ENCODE measurements at places on chromosomes 12 and 14. TPM values are rescaled to one million over a fixed set of nuclear protein-coding genes. Genes with fewer than 3 reads are reported as not detected.

- no peaks in the 10 kb centered on the region for H3K4me1 ChIP-seq
- H3K27ac ChIP-seq: no peak overlapping the region
- no peaks in the 10 kb centered on the region for H3K27me3 ChIP-seq
- no peak overlapping the region for H3K4me3 ChIP-seq
- DNase-seq: no peak
Measured at GRCh38 chr14:58189176-58189575, 10.8 kb upstream of the ACTR10 start.

DNA sequence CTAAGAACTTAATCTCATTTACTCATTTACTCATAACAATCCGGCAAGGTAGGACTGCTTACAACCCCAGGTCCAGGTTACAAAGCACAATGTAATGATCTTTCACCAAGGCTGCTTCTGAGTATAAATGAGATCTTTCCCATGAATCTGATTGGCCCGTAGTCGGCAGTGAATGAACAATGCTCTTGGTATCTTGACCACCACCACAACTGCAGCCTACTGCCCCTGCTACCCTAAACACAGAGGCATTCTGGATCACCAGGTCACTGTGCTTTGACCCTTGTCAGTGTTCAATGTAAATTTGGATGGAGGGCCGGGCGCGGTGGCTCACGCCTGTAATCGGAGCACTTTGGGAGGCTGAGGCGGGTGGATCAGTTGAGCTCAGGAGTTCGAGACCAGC, 15.9 kb downstream of the FAM181A start:
- no peak overlapping the region for H3K4me3 ChIP-seq
- H3K36me3 ChIP-seq: peaks cover 60% of the 10 kb centered on the region
- no peak for DNase-seq
- peaks cover 5% of the 10 kb centered on the region for H3K4me1 ChIP-seq
- H3K27me3 ChIP-seq: no peaks in the 10 kb centered on the region

DNA sequence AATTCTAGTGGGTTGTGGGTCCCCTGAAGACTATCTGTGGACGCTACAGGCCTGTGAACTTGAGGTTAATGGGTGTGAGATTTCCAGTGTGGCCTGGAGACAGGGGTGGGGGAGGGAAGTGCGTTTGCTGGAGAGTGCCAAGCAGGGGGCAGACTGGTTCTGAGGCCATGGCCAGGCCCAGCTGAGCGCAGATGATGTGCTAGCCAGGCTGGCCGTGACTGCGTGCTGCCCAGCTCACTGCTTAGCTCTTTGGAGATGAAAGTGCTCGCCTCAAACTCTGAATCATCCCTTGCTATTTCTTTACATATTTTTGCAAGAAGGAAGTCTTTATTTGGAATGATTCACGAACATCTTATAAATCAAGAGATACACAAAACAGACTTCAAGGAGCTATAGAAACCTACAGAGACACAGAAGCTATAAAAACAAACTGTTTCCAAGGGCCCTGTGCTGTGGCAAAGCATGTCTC, 75.2 kb upstream of the PLEKHG3 start:
- H3K4me3 ChIP-seq: no peak overlapping the region
- no peaks in the 10 kb centered on the region for H3K4me1 ChIP-seq
- H3K27me3 ChIP-seq: no peaks in the 10 kb centered on the region
- no peak overlapping the region for H3K27ac ChIP-seq

GRCh38 chr14:75539561-75540478, 17.6 kb downstream of the BATF start:
- H3K27me3 ChIP-seq: no peaks in the 10 kb centered on the region
- no peak for DNase-seq
- no peaks in the 10 kb centered on the region for H3K36me3 ChIP-seq

DNA sequence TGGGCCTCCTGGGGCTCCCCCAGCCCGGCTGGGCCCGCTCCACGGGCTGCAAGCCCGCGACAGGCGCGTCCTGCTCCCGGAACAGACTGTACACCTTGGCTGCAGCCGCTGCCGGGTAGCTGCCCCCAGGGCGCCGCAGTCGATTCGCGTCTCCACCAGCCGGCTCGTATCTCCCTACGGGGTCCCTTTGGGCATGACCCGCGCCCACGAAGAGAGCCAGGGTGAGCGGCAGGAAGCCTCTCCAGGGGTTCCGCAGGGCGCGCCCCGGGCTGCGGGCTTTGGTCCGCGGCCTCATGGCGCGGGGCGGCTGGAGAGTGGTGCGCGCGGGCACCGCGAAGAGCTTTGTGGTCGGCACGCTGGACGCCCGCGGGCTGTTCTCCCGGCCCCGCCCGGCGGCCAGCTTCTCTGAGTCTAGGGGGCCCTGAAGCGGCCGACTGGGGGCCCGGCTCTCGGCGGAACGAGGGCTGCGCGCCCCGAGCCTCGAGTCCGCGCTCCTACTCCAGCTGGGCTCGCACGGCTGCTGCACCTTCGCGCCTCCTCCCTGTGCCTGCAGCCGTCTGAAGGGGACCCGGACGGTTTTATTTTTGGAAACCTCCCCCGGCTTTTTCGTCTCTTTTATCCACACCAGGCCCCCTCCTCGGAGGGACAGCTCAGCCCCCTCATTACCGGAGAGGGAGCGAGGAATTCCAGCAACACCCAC, at the start of gene LTBP2:
Gene LTBP2, minus strand, starts transcription at position 588 of the 700 bp plus-strand sequence. Its CDS starts 293 bp downstream, at position 295.
- no peaks in the 10 kb centered on the region for H3K27me3 ChIP-seq
- H3K4me1 ChIP-seq: peaks cover 44% of the 10 kb centered on the region
- H3K27ac ChIP-seq: peak within 1 kb of the TSS; percentile 97
- peak within 1 kb of the TSS; percentile 92 for H3K4me3 ChIP-seq
- no peaks in the 10 kb centered on the region for H3K36me3 ChIP-seq

GRCh38 chr12:8870586-8870985, 43.7 kb upstream of the PHC1 start:
- no peaks in the 10 kb centered on the region for H3K27me3 ChIP-seq
- H3K27ac ChIP-seq: no peak overlapping the region
- no peaks in the 10 kb centered on the region for H3K4me1 ChIP-seq
- no peak overlapping the region for H3K4me3 ChIP-seq

- H3K4me3 ChIP-seq: no peak overlapping the region
- H3K4me1 ChIP-seq: peaks cover 10% of the 10 kb centered on the region
- no peak for DNase-seq
- no peaks in the 10 kb centered on the region for H3K36me3 ChIP-seq
Measured at GRCh38 chr12:12212769-12213168, 54.1 kb downstream of the LRP6 start.

DNA sequence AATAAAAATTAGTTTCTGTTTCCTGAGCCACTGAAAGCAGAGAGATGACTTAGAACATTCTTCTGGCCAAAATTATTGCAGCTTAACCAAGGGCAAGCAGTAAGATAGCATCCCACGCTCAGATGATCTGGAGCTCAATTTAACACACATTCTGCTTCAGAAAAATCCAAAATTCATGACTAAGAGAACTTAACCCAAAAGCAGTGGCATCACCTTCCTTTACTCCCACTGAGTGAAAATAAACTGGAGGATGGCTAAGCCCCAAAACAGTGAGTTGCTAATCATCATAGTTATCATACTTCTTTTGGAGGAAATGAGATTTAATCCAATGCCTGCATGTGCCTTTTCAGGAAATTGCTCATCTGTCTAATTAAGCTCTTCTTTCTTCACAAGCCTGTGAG, 195.4 kb downstream of the DUSP6 start:
- no peaks in the 10 kb centered on the region for H3K27me3 ChIP-seq
- H3K4me1 ChIP-seq: peaks cover 13% of the 10 kb centered on the region
- H3K4me3 ChIP-seq: no peak overlapping the region
- H3K36me3 ChIP-seq: no peaks in the 10 kb centered on the region

DNA sequence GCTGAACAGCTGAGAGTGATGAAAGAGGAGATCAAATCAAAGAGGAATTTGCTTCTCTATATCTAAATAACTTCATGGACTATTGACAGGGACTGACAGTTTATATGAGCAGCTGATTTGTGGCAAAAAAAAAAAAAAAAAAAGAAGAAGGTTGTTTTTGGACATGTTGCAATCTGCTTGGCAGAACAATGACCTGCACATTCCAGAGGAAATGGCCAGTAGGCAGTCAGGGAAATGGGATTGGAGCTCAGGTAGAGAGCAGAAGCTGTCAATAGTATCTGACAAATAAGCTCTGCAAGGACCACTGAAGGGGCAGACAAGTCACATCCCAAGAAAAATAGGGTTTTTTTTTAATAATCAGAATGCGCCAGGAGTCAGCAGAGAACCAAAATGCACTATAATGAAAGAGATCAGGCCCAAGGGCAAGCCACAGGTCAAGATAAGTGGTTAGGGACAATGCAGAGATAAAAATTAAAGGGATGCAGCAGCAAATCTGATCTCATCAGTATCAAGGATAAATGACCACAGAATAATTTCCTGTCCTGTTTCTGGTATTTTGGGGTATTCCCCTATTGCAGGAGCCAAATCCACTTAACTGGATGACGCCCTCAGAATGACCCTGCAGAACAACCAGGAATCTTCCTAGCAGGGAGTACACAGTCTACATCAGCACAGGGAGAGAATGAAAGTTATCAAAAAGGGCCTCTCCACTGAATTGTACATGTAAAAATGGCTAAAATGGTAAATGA, 22.6 kb upstream of the DUSP16 start:
- no peaks in the 10 kb centered on the region for H3K36me3 ChIP-seq
- H3K27me3 ChIP-seq: no peaks in the 10 kb centered on the region
- DNase-seq: no peak
- H3K4me3 ChIP-seq: no peak overlapping the region
- no peak overlapping the region for H3K27ac ChIP-seq
- H3K4me1 ChIP-seq: no peaks in the 10 kb centered on the region

- no peaks in the 10 kb centered on the region for H3K36me3 ChIP-seq
- no peak overlapping the region for H3K27ac ChIP-seq
- H3K27me3 ChIP-seq: no peaks in the 10 kb centered on the region
- no peaks in the 10 kb centered on the region for H3K4me1 ChIP-seq
- DNase-seq: no peak
- H3K4me3 ChIP-seq: no peak overlapping the region
Measured at GRCh38 chr14:45145214-45145613, 9.5 kb downstream of the FANCM start.

- H3K27me3 ChIP-seq: no peaks in the 10 kb centered on the region
- no peak for DNase-seq
- H3K27ac ChIP-seq: peak overlapping the region; percentile 75
- H3K4me3 ChIP-seq: peak overlapping the region; percentile 59
- H3K36me3 ChIP-seq: no peaks in the 10 kb centered on the region
Measured at GRCh38 chr14:39381366-39381765, 50.9 kb downstream of the FBXO33 start.

- no peaks in the 10 kb centered on the region for H3K27me3 ChIP-seq
- no peaks in the 10 kb centered on the region for H3K4me1 ChIP-seq
- DNase-seq: no peak
- no peak overlapping the region for H3K4me3 ChIP-seq
Measured at GRCh38 chr12:96436366-96437170, 36.3 kb upstream of the CDK17 start.

GRCh38 chr12:124411281-124411878, 116.5 kb downstream of the RFLNA start:
- H3K27me3 ChIP-seq: no peaks in the 10 kb centered on the region
- peaks cover 12% of the 10 kb centered on the region for H3K36me3 ChIP-seq
- H3K4me3 ChIP-seq: no peak overlapping the region
- peaks cover 52% of the 10 kb centered on the region for H3K4me1 ChIP-seq

GRCh38 chr12:58087423-58088127, 146.2 kb downstream of the ATP23 start:
- no peaks in the 10 kb centered on the region for H3K36me3 ChIP-seq
- H3K4me3 ChIP-seq: no peak overlapping the region
- no peak overlapping the region for H3K27ac ChIP-seq
- no peaks in the 10 kb centered on the region for H3K4me1 ChIP-seq

GRCh38 chr14:89617481-89618329, 200.7 kb upstream of the FOXN3 start:
- H3K36me3 ChIP-seq: no peaks in the 10 kb centered on the region
- H3K4me3 ChIP-seq: peak overlapping the region; percentile 84
- DNase-seq: no peak
- no peaks in the 10 kb centered on the region for H3K27me3 ChIP-seq
- H3K4me1 ChIP-seq: peaks cover 14% of the 10 kb centered on the region
- H3K27ac ChIP-seq: peak overlapping the region; percentile 74

GRCh38 chr12:27705263-27705662, 5.4 kb upstream of the MRPS35 start:
- DNase-seq: no peak
- no peaks in the 10 kb centered on the region for H3K4me1 ChIP-seq
- no peaks in the 10 kb centered on the region for H3K36me3 ChIP-seq

GRCh38 chr12:22289250-22289649, 45.3 kb downstream of the ST8SIA1 start:
- no peaks in the 10 kb centered on the region for H3K36me3 ChIP-seq
- no peaks in the 10 kb centered on the region for H3K27me3 ChIP-seq
- H3K27ac ChIP-seq: no peak overlapping the region
- no peaks in the 10 kb centered on the region for H3K4me1 ChIP-seq

DNA sequence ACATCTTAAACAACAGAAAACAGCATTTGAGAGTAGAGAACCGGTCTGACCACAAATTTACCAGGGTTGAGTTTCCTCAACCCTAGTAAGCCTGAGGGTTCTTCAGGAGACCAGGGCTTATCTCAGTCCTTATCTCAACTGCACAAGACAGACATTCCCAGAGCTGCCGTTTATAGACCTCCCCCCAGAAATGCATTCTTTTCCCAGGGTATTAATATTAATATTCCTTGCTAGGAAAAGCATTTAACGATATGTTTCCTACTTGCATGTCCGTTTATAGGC, 12.3 kb downstream of the TMEM117 start:
- H3K27me3 ChIP-seq: no peaks in the 10 kb centered on the region
- no peaks in the 10 kb centered on the region for H3K36me3 ChIP-seq
- no peak overlapping the region for H3K4me3 ChIP-seq

- no peak overlapping the region for H3K27ac ChIP-seq
- peaks cover 5% of the 10 kb centered on the region for H3K4me1 ChIP-seq
- DNase-seq: no peak
- no peaks in the 10 kb centered on the region for H3K27me3 ChIP-seq
- H3K36me3 ChIP-seq: no peaks in the 10 kb centered on the region
Measured at GRCh38 chr12:102958073-102958829, 777 bp downstream of the ASCL1 start.

DNA sequence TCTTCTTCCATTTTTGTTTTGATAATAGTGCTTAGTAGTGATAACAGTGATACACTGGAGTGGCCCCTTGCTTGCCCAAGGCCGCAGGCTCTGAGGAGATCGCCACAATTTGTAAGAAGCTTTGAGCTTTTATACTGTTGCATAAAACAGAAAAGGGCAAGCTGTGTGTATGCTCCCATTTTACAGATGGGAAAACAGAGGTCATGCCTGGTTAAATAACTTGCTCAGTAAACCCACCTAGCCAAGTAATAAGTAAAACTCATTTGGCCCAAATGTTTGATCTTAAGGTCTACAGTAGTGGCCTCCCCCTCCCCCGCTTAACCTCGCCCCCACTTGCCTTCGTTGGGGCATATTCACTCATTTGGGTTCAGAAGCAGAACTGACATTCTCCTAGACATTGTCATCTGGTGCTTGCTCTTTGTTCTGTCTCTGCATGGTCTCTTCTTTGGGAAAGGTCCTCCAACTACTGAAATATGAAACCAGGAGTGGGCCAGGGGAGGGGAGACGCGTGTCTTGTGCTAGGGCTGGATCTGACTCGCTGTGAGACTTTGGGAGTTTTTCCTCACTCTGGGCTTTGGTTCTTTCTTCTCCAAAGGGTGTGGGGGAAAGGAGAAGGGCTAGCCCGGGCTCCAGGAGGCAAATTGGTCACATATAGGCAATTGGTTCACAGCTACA, 88.1 kb downstream of the PAPOLA start:
- no peak for DNase-seq
- H3K4me1 ChIP-seq: peaks cover 6% of the 10 kb centered on the region
- H3K27me3 ChIP-seq: no peaks in the 10 kb centered on the region
- H3K4me3 ChIP-seq: no peak overlapping the region
- no peaks in the 10 kb centered on the region for H3K36me3 ChIP-seq
- H3K27ac ChIP-seq: no peak overlapping the region

Gene SYCP3
- not detected for total RNA-seq

Gene PPP4R4
- 0.27 TPM for total RNA-seq

Gene CHGA
- total RNA-seq: not detected

Gene DIO2
- 13.0 TPM for total RNA-seq

Gene DLK1
- total RNA-seq: not detected

Gene TIGAR
- 4.1 TPM for total RNA-seq

Gene APOF
- total RNA-seq: not detected

Gene KCNC2
- total RNA-seq: not detected

Gene ACACB
- total RNA-seq: 37.5 TPM

Gene TMEM121
- 2.6 TPM for total RNA-seq

Data from thoracic aorta (tissue), 2 donors.